ENCODE measurements at places on chromosomes 7 and 10.

DNA sequence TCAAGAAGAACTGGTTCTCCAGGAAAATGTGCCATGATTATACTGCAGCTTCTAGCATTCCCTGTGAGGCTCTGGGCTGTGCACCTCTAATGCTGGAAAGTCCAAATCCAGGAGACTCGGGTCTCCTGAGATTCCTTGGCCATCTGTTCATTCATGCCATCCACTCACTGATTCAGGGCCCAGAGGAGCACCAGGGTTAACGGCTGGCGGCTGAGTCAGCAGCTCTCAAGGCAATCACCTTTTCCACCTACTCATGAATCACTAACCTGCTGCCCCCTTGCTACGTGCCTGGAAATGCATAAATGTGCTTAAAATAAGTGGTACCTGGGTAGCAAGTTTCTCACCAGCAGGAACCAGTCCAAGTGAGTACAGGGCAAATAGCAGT, 132.7 kb downstream of the KCNMA1 start:
- no peak for DNase-seq

GRCh38 chr10:124045801-124046355, 47.5 kb downstream of the CHST15 start:
- no peak for DNase-seq

- no peak for DNase-seq
Observed at GRCh38 chr10:130028465-130028819, 64.4 kb upstream of the EBF3 start.

- no peak for DNase-seq
Observed at GRCh38 chr10:55078121-55078520, 277.1 kb upstream of the PCDH15 start.

- no peak for DNase-seq
Observed at GRCh38 chr7:133859231-133859630, 267.9 kb upstream of the LRGUK start.

DNA sequence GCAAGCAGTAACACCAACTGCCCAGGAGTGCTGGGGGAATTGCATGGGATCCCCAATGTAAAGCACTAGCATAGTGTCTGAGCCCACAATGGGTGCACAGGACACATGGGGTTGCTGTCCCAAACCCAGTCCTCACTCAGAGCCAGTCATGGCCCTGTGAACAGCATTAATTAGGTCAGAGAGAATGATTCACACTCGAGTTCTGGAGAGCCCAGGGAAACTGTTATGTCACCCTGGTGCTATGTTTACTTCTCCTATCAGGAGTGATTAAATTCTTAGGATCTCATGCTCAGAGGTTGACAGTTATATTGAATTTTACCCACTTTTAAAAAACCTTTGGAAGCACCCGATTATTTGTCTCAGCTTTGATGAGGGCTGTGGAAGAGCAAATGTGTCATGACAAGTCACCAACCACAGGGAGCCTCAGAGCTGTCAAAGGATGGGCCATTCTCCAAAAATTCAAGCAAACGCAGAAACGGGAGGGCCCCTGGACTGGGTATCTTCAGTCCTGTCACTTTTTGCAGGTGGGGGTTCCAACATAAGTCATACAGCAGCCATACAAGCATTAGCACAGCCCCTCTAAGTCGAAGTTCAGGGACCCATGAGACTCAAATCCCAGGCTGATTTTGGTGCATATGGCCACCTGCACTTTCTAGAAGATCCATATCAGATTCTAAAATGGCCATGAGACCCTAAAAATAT, 1.3 kb upstream of the RASSF4 start:
- no peak for DNase-seq

GRCh38 chr7:106979551-106980357, 64.8 kb upstream of the PRKAR2B start:
- no peak for DNase-seq

DNA sequence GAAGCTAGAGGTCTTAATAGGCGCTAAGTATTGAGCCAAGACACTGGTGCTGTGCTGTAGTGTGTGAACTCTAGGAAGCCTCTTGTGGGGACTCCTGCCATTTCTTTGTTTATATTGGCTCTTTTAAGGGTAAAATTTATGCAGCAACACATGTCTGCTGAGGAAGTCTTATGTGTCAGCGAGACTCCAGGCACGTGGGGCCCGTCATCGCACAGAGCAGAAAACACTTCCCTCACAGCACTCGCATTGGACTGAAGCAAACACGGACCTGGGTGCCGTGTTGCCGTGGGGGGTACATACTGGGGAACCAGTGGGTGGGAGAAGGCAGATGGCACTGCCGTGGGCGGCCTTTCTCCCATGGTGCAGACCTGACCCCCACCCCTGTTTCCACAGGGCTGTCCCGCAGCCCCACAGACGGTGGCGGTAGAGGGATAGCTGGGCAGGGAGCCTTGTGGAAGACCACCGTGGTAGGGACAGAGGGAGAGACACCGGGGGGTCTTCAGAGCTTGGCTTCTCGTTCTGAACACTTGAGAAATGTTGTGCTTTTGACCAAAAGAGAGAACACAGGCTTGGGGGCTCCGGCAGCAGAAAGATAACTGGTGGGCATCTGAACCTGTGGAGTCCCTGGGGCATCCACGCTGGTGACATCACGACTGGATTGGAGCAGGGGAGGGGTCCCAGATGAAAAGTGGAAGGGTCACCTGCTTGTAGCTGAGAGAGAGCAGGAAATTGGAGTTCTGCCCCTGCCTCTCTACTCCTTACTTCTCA, 284.7 kb upstream of the SHH start:
- no peak for DNase-seq

DNA sequence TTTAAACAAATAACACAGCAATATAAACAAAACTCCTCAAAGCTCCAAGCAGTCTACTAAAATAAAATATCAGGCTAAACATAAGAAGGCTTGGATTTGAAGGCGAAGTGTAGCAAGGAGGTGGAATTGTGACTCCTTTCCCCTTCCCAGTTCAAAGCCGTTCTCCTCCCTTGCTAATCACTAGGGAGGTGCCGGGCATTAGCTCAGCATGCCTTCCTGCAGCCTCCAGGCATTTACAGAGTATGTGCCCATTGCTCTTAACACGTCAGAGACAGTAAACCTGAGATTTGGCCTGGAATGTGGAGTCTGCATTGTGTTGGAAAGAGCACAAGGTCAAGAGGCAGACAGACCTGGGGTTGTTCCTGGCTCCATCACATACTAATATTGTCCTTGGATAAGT, 15.6 kb downstream of the CNNM1 start:
- no peak for DNase-seq

DNA sequence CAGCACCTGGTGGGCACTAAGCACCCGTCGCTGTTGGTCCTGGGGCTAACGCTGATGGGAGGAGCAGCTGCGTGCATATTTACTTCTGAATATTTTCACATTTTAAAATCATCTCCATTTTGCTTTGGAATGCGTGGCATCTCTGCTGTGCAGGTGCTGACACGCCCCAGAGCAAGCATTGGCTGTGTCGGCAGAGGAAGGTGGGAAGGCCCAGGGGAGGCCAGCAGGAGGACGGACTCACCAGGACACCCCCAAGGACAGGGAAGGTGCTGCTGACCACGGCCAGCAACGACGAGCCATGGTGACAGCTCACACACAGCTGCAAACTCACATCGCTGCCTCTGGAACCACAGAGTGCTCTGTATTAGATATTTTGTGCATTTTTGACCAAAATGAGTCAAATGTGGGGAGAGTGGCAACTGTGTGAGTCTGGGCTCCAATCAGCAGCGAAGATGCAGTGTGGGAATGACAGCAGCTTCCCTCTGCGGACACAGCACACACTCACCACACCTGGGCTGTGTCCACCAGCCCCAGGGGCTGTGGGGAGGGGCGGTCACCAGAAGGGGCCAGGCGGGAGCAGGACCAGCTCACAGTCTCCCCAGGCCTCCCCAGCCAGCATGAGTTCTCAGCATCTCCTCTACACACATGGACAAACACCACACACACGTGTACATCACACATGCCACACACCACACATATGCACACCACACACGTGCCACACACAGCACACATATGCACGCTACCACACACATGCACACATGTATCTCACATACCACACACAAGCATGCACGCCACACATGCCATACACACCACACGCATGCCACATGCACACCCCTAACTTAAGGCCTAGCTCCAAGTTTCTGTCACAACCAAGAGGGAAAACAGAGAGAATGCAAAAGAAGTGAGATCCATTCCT, 58.2 kb downstream of the PTPRN2 start:
- DNase-seq = no peak
